ENCODE measurements at places on chromosomes 12 and 14. TPM values are rescaled to one million over a fixed set of nuclear protein-coding genes. Genes with fewer than 3 reads are reported as not detected.

DNA sequence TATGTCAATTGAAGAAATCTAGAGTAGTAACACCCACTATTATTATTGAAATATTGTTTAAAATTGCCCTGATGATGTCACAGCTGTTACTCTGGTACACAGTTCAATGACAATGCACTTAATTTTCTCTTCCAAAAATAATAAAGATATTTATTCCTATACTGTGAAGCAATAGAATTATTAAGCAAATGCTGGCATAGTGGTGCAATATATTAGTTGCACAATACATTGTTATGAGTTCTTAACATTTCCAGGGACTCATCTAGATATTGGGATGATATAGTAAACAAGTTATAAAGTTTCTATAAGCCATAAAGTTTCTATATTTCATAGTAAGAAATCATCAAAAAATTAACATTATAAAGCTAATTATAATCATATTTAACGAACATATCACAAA lies 897.8 kb downstream of the LRFN5 start:
- DNase-seq, result no peak

GRCh38 chr12:27970401-27971120 lies 2.0 kb downstream of the PTHLH start:
- peak; percentile 45 for DNase-seq

- DNase-seq, result no peak
These were observed 932 bp downstream of the ADCY6 start for GRCh38 chr12:48787791-48788523.

DNA sequence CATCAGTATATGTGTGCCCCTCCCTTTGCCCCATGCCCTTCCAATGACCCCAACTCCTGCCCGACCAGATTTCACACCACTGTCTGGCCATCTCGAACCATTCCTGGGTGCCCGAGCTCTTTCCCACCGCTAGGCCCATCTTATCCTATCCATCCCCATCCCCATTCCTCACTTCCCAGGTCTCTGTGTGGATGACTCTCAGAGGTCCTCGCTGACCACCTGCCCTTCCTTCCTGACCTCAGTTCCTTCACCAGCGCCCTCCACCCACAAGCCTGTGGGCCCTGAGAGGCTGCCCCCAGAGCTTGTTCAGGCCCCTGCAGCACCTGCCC lies 49.1 kb downstream of the CYP46A1 start:
- DNase-seq, result no peak

DNA sequence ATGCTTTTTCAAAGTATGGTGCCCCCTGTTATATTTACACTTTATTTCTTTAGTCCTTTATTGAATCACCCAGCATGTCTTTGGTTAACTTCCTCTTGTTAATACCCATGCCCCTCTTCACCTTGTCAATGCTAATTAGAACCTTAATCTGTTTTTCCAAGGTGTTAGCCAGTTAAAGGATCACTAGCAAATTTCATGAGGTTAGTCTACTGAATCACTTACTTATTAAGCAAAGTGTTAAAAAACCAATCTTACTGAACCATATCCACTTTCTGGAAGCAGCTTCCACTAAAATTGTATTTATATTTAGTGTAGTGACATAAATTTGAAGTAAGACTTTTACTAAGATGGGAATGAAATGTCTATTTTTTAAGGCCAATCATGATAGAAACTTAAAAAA lies 27.9 kb downstream of the TAOK3 start:
- DNase-seq, result no peak

Gene EML5
- 32.6 TPM for total RNA-seq

Gene FLVCR2
- total RNA-seq, result 2.9 TPM

Gene LRRC10
- total RNA-seq, result not detected

Gene FAM186B
- 0.41 TPM for total RNA-seq

Gene IL23A
- total RNA-seq, result not detected

Gene KCNH3
- total RNA-seq, result 3.7 TPM
